HTR-8/SVneo (cell line): ENCODE measurements at places on chromosomes 16 and 17.

GRCh38 chr17:31261601-31262000 lies 35.4 kb downstream of the OMG start:
- no peak for DNase-seq

DNA sequence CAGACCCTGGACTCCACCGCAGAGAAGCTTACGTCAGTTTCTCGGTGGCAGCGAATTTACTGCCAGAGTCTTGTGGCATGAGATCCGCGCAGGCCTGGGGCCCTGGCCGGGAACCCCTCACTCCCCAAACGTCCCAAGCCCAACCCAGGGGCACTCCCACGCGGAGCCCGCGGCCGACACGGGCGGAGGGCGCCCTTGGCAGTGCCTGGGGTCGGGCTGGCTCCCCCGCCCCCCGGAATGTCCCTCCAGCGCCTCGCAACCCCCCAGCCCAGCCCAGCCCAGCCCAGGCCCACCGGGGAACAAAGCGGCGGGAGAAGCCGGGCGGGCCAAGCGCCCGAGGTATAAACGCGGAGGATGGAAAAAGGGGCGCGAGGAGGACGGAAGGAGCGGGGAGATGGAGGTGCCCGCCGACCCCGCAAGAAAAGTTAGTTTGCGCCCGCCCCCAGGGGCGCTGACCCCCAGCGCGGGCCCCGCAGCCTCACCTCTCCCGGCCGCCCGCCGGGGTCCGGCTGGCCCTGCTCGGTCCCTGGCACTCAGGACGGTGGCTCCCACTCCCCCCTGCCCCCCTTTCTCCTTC lies 330 bp downstream of the CASKIN2 start:
- DNase-seq: no peak

GRCh38 chr16:53949715-53950410 lies 245.9 kb downstream of the FTO start:
- no peak for DNase-seq

- DNase-seq: no peak
Measured at GRCh38 chr17:56167491-56167890, 14.2 kb downstream of the ANKFN1 start.

- peak; percentile 79 for DNase-seq
Measured at GRCh38 chr16:86519649-86520316, 9.5 kb downstream of the FOXF1 start.

DNA sequence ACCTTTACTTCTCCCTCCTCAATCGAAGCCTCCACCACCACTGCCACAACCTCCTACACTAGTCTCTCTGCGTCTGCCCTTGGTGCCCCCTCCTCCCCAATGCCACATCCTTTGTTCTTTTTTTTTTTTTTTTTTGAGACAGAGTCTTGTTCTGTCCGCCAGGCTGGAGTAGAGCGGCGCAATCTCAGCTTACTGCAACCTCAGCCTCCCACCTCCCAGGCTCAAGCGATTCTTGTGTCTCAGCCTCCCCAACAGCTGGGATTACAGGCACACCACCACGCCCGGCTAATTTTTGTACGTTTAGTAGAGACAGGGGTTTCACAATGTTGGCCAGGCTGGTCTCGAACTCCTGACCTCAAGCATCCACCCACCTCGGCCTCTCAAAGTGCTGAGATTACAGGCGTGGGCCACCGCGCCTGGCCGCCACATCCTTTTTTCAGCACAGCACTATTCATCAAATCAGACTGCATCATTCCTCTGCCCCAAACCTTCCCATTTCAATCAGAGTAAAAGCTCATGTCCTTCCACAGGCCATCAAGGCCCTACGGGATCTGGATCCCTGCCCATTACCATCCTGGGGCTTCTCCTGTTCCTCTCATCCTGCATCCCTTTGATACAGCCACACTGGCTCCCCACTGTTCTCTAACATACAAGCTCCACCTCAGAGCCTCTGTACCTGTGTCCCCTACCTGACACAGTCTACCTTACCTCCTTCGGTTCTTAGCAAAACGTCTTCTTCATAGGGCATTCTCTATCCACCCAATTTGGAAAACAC lies 2.0 kb downstream of the KLHL11 start:
- DNase-seq: no peak

DNA sequence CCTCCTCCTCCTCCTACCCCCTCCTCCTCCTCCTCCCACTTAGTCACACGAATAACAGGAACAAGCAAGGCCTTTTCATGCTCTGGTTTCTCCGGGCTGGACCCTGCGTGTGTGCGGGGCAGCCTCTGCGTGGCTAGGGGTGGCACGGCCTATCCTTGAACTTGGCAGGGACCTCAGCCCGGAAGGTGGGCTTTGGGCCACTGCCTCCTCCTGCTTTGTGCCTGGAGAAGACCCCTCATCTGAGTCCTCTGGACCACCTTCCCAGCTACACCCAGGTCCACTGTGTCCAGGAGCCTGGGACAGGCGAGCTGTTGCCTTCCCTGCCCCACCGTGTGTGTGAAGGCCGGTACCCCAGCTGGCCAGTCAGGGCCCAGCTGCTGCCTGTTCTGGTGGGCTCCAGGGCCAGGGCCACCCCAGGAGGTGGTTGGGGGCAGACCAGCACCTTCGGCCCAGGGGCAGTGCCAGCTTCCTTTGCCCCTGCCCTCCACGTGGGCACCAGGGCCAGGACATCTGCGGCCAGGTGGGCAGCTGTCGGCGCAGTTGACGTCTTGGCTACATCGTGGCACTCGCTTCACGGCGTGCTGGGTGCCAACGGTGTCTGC lies 35.4 kb downstream of the GINS2 start:
- no peak for DNase-seq

GRCh38 chr16:89216315-89217137 lies 977 bp upstream of the ZNF778 start:
- peak; percentile 65 for DNase-seq

- no peak for DNase-seq
Measured at GRCh38 chr17:35406568-35406967, 25.7 kb downstream of the SLFN12 start.

DNA sequence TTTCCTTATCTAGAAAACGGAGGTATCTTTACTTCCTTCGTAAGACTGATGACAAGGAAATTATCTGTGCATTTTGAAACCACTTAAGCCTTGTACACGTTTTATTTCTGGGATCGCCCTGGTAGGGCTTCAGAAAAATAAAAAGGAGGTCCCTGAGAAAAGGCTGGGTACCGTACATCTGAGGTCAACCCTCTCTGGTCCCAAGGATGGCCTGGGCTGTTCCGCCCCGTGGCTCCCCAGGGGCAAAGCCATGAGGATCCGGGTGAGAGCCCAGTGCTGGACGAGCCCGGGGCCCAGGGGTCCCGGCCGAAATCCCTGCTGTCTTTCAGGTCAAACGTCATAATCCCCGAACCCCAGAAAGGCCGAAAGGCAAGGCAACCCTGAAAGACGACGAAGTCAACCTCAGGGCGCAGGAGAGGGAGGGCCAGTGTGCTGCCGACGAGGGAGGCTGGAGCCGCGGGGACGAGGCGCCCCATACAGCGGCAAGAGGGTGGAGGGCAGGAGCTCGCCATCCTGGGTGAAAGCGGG lies 656 bp upstream of the FUS start:
- DNase-seq: no peak

DNA sequence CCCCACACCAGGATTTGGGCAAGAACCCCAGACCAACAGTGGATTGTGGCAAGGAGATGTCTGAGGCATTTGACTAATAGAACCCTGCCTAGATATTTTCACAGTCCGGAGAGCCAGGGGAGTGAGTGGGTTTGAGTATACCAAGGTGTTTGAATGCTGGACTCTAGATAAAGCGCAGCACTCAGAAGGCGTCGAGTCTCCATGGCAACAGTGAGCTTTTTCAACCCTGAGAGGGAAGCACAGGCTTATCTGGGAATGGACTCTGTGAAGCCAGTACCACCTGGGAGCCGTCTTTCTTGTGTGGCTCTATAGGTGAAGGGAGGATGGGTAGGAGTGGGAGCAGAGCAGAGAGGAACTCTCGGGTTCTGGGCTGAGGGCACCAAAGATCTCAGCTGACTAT lies 147.0 kb downstream of the SHISA6 start:
- DNase-seq: no peak

GRCh38 chr17:71801301-71801700 lies 319.5 kb upstream of the SOX9 start:
- DNase-seq: no peak

DNA sequence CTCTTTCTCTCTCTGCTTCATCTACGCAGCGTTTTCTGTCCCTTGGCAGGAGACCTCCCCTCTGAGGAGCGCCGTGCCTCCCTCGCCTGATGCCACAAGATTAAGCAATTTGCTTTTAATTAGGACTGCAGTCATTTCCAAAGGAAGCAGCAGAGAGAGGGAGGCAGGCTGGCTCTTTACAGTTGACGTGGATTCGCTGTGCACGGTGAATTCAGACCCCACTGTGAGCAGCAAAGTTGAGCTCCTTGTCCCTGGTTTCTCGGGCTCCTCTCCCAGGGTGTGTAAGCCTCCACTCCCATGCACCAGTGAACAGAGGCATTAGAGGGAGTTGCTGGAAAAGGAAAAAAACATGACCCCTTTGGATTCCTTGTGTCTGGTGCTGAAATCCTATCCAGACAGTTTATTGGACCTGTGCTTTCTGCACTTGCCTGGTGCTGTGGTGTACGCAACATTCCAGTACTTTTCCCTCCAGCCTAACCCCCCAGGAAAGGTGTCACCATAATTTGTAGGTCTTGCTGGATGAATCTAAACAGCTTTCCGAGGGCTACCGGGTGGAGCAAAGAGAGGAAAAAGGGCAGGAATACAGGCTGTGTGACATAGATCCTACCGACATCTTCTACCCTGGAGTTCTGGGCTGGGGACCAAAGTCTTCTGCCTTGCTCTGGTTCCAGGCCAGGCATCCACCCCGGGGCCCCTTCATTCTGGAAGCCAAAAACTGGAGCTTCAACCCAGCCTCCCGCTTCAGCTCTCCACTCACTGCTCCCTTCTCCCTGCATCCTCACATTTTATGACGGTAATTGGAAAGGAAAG lies 171.0 kb downstream of the MAF start:
- DNase-seq: no peak

DNA sequence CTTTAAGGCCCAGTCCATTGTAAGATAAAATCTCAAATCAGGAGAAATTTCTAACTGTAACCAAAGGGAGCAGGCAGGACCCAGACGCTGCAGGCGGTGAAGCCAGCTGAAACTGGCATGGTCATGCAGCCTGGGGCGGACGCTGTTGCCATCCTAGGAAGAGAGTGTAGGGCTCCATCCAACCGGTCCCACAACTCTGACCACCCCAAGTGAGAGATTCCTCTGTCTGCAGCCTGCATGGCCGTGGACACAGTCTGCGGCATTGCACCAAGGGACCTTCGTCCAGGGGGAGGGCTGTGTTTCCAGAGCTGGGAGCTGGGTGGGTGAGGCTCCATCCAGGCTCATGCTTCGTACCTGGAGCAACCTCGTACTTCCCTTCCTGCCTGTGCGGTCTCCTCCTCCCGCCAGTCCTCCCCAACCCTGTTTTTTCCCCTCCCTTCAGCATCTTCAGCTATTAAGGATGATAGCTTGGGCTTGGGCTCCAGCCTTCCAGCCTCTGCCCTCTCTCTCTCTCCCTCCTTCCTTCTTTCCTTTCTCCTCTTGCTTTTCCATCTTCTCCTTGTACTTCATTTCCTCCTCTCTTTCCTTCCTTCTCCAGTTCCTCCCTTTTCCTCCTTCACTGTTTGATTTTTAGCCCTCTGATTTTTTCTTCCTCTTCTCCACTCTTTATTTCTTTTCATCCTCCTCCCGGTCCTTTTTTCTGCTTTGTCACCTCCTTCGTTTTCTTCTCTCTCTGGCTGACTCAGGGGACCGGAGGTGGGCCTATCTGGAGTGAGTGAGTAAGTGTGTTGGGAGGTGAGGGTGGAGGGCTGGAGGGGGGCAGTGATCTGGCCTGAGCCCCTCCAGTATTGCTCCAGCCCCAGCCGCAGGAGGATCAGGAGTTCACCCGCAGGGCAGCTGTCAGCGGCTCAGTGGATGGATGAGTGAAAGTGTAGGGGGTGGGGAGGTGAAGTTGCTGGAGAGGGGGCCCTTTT lies 17.0 kb upstream of the LHX1 start:
- peak; percentile 89 for DNase-seq
